ENCODE measurements at places on chromosomes 3 and 15.

GRCh38 chr15:83899670-83900069, 245.7 kb downstream of the ADAMTSL3 start:
- no peak for DNase-seq

DNA sequence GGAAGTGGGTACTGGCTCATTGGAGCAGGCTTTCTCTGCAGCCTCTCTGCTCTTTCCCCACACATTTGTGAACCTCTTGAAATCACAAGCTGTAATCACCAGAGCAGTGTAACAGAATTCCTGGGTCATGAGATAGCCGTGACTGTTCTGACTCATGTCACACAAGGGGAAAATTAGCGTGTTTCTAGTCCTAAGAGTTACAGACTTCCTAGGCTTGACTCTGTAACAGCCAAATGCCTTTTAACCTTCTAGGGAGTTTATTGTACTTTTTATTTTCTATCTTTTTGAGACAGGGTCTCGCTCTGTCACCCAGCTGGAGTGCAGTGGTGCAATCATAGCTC, 54.7 kb upstream of the TRAK1 start:
- no peak for DNase-seq

- no peak for DNase-seq
Measured at GRCh38 chr3:16243706-16244490, 20.8 kb downstream of the DPH3 start.

DNA sequence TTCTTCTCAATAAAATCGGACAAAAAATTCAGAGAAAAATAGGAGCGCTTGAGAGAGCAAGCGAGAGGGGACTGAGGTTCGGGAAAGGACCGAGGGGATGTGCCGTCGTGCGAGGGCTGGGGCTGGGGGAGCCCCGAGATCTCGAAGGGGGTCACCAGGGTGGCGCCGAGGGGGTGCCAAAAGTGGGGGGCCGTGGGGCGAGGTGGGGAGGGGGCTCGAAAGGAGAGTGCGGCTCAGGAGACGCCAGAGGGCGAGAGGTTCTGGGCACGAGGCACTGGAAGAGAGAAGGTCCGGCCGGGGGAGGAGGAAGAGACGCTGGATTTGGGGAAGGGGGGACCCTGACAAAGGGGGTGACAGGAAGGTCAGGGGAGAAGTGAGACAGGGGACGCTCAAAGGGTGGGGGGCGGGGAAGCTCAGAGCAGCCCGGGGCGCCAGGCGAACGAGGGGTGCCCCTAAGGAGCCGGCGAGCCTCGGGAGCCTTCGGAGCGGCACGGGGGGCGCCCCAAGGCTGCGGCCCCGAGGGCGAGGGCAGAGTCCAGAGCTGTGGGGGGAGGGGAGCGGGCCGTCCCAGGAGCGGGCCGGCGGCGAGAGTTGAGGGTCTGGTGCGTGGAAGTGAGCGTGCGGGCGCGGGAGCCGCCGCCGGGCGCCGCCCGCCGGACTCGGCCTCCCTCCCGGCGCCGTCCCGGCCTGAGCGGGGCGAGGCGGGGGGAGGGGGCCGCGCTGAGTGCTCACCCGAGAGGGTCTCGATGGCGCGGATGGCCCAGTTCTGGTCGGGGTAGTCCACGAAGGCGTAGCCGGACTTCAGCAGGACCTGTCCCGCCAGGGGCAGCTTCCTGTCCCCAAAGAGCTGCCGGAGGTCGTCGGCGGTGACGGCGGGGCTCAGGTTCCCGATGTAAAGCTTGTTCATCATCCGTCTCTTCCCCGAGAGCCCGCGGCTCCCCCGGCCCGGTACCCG, 514 bp downstream of the IGF2BP2 start:
- no peak for DNase-seq

DNA sequence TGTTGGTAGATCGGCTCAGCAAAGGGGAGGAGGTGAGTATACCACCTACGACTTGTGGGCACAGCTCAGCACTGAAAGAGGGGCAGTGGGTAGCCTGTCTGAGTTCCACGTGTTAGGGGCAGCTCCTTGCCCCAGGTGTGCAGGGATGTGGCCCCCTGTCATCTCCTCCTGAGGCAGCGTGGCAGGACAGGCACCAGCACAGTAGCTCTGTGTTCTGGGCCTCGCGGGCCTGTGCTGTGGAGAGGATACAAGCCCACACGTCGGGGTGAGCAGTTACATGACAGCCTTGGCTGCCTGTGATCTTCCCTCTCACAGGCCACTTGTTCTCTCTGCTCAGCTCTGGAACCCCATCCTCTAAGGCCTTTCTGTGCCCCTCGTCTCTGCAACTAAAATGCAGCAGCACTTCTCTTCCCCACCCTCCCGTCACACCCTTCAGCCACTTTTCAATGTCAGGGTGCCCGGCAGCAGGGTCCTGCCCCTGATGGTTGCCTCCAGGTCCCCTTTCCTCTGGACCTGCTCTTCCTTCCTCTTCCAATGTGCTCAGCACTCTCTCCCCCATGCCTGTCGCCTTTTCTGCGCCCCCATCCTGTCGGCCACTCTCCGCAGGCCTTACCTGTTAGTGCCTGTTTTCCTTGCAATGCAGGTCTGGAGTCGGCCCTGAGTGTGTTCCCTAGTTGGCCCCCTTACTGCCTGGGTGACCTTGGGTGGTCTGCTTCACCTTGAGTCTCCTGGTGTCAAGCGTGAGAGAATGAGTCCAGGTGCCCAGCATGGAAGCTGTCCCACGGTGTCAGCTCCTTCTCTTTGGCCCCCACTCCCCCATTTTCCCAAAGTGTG, 18.2 kb upstream of the CPNE9 start:
- DNase-seq = no peak

- DNase-seq = no peak
Measured at GRCh38 chr3:109023656-109024254, 70.1 kb upstream of the GUCA1C start.

DNA sequence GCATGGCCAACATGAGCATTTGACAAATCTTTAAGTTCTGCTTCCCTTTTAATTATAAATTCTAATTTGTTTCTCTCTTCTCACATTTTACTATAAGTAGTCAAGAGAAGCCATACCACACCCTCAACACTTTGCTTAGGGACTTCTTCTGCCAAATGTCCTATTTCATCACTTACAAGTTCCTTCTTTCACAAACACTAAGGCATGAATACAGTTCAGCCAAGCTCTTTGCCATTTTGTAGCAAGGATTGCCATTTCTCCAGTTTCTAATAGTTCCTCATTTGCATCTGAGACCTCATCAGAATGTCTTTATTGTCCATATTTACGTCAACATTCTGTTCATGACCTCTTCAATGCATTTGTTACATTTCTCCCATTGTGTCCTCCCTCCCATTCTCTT, 29.4 kb downstream of the SLC22A14 start:
- DNase-seq = no peak

DNA sequence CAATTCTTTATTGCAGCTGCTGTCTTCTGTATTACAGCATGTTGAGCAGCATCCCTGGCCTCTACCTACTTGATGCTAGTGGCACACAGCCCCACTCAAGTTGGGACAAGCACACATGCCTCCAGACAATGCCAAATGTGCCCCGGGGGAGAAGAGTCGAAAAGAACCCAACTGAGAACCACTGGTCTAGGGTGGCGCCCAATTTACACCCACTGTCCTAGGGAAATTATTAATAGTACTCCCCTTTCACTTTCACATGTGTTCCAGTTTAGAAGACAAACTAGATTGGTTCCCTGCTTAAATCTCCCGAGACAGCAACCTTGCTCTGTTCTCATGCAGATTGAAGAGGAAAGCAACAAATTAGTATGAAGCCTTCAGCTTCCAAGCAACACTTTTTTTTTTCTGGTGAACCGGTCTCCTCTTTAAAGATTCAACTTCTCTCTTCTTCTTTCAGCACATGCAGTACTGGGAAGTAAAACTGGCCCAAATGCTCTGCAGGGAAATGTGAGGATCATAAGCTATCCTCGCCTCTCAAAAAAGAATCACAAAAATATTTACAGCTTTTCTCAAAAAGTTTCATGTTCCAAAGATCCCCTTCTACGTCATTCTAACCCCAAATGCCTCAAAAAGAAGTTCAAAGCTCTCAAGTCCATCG, 823.9 kb upstream of the CFAP20DC start:
- no peak for DNase-seq

GRCh38 chr3:42853739-42854302, 21.9 kb downstream of the CYP8B1 start:
- DNase-seq = no peak

- peak; percentile 46 for DNase-seq
Measured at GRCh38 chr15:70299931-70300869, 202.5 kb upstream of the TLE3 start.

DNA sequence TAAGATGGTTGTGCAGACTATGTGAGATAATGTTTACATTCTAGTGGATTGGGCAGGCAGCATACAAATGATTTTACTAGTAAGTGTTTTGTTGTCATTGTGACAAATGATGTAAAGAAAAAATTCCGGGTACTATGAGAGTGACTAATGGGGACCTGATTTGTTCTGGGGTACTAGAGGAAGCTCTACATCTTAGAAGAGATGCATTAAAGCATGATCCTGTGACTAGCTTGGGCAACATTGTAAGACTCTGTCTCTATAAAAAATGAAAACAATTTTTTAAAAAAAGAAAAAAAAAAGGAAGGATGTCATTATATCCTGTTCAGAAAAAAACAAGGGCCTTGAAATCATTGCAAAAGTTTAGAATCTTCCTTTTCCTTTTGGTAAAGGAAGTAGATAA, 58.1 kb upstream of the MYRIP start:
- DNase-seq = no peak

- no peak for DNase-seq
Measured at GRCh38 chr3:25000971-25001591, 427.0 kb upstream of the RARB start.

GRCh38 chr3:35322070-35322469, 317.3 kb upstream of the ARPP21 start:
- no peak for DNase-seq

DNA sequence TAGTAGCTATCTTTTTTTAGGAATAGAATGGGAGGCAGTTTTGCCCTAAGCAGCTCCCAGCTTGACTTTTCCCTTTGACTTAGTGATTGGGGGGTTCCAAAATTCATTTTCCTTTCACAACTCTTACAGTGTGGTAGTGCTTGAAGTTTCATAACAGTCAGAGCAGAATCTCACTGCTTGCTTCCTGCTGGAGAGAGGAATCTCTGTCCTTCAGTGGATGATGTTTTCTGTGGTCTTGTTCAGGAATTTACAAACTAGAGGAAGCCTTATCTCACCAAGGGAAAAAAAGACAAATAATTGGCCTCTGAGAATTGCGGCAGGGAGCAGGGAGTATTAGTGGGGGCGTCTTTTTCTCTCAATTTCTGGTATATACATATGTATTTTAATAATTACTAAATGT, 326.6 kb upstream of the C2CD4B start:
- no peak for DNase-seq

DNA sequence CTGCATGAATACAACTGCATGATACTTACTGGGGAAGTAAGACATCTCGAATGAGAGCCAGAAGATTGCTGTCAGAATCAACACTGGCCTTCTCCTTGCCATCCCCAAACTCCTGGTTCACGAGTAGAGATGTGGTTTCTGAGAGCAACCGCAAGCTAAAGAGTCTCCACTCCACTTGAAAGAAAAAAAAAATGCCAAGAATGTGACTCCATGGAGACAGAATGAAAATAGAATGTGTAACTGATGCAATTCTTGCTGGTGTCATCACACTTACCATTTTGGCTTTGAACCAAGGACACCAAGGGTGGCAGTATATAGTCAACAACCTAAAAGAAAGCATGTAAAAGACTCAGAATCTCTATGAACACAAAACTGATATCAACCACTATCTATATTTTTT, 280.4 kb downstream of the ULK4 start:
- DNase-seq = peak; percentile 25

GRCh38 chr15:94855018-94855408, 623.7 kb downstream of the MCTP2 start:
- DNase-seq = no peak

DNA sequence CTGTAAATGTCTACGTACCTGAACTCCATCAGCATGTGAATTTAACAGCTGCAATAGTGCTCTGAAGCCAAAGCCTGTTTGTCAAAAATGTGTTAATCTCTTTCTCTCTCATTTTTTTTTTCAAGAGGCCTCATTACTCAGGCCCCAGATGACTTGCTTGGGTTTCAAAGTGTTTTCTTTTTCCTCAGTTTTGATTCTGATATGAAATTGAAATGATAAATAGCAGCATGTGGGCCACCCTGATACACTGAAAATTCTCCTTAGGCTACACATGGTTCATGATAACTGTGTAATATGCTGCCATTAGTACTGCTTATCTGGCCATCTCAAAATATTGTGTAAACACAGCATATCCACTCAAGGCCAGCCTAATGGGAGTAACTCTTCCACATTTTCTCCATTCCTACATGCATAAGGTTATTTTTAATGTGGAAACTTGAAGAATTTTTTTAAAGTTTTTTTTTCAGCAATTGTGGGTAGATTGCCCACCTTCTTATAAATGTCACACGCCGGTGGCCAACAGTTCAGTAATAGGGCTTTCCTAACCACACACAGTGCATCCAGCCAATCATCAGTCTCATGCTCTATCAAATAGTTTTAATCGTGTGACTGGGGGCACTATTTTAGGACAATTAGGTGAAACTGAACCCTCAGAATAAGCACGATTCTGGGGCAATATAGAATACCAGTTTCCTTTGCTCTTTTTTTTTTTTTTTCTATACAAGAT, 13.1 kb upstream of the DENND4A start:
- DNase-seq = no peak

- no peak for DNase-seq
Measured at GRCh38 chr3:190855151-190855550, 7.3 kb downstream of the GMNC start.

DNA sequence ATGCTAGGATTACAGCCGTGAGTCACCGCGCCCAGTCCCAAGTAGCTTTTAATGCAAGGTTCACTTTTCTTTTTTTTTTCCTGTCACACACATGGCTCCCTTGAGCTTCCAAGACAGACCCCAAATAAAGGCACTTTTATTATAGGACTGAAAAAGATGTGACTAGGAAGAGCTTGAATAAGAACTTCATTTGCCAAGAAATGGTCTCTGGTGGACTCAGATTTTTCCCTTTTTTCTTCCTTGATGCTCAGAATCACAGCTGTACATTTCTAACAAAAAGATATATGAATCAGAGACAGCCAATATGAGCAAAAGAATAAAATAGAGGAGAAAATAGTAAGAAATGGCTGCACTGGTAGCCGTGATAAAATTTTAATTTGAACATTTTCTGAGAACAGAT, 337.2 kb downstream of the MAGI1 start:
- no peak for DNase-seq

- DNase-seq = no peak
Measured at GRCh38 chr3:147945968-147946519, 536.9 kb downstream of the ZIC1 start.

DNA sequence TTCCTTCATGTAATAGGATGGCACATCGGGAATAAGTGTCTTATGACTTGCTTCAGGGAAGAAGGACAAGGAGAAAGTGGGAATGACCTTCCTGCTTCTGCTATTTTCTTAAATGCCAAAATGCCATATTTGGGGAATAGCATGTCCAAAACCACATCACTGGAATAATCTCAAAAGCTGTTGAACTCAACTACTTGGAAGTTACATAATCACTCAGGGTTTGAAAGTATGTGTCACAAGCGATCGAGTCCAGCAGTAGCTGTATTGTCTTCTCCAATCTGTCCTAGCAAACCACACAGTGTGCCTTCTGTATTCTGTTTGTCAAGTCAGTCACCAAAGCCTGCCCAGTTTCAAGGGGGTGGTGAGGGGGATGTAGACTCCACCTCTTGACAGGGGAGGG, 58.3 kb upstream of the GADL1 start:
- DNase-seq = no peak

Measured in NCI-H2107 (cell line).